ENCODE measurements at places on chromosomes 5 and 9.
A peak's percentile ranks its signal among the peaks of the same experiment; 100 is the strongest.

- no peak for DNase-seq
These were observed 51.0 kb downstream of the IRF1 start for GRCh38 chr5:132439521-132440089.

DNA sequence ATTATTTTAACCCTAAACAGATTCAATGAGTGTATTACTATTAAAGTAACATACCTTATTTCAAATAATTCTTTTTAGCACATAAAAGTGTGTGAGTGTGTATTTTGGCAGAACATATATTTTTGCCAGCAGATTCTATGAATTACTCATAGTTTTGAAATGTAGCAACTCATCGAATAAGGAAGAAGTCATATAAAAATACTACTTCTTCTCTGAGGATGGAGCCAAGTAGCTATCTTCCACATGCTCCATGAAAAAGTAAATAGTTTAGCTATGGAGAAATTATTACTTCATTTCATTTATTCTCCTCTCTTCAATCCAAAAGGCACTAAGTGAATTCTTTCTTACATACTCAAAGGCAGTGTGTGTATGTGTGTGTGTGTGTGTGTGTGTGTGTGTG lies 1090.4 kb upstream of the CDH6 start:
- peak; percentile 67 for DNase-seq

GRCh38 chr5:8396246-8396645 lies 527.3 kb downstream of the MTRR start:
- peak; percentile 30 for DNase-seq

DNA sequence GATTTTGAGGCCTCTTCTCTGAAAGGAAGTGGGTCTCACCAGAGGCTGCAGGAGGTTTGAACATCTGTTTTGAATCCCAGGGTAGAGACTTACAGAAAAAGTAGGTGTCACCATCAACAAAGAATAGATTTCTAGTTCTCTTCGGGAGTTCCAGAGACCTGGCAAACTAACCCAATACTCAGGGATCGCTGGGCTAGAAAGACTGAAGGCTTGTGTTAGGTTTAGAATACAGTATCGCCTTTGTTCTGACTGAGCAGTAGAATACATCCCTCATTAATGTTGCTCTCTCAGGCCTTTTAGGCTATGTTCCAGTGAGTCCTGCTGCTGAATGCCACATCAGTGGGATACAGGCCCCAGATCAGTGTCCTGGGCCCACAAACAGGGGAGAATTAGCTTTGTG lies 27.2 kb downstream of the RUSC2 start:
- DNase-seq = no peak

DNA sequence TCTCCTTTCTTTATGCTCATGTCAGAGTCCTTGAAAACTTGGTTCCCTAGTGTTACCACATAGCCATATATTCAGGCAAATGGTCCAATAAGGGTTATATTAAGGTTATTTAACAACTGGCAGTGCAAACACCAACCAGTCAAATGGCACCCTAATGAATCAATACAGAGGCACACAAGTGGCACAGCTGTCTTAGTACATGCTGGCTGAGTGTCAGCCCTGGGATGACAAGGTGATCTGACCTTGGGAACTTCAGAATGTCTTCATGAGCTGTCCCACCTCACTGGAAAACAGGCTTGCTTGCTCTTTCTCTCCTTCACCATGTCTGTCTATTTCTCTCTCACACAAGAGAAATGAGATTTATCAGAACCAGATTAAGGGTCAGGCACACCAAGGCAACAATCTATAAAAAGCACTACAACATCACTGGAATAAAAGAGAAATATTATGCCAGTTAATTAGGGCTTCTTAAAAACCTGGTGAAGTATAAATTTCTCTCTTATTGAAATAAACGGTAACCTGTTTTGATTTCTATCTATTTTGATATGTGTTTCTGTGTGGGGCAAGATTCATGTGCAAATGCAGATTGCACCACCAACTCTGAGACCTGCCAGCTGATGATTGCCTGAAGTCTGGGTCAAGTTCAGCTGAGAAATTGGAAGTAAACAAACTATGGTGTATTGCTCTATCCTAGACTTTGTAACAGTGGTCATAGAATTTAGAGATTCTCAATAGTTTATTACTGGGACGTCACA lies 140.7 kb downstream of the SREK1 start:
- no peak for DNase-seq

DNA sequence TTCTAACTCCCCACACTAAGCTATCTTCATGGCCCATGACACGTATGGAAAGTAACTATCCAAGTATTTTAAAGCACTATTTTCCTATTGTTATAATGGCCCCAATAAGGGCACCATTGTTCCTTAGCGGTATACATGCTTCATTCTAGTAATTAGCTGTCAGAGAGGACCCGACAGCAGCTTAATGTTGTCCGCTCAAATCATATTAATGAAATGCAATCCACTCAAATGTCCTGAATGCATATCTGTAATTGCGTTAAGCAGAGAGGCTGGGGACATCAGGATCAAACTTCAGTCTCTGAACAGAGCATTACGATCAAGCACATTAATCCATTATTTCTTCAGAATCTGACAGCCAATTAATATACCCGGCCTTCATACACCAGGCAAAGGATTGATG lies 139.7 kb downstream of the CRB2 start:
- no peak for DNase-seq

DNA sequence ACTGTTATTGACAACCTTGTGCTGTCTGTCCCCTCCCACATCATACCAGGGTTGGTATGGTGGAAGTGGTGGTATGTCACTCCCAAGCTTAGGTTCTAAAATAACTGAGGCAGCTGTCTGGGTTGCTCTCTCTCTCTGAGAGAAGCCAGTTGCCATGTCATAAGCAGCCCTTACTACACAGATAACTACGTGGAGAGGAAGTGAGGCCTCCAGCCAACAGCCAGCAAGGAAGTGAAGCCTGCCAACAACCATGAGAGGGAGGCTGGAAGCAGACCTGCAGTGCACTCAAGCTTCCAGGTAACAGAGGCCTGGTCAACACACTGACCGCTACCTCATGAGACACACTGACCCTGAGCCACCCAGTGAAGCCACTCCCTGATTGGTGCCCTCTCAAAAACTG lies 18.6 kb downstream of the CTNNAL1 start:
- DNase-seq = no peak

- no peak for DNase-seq
These were observed 36.4 kb upstream of the RAPGEF6 start for GRCh38 chr5:131671409-131671808.

- peak; percentile 63 for DNase-seq
These were observed 131.6 kb upstream of the TRPM3 start for GRCh38 chr9:71253011-71253410.

DNA sequence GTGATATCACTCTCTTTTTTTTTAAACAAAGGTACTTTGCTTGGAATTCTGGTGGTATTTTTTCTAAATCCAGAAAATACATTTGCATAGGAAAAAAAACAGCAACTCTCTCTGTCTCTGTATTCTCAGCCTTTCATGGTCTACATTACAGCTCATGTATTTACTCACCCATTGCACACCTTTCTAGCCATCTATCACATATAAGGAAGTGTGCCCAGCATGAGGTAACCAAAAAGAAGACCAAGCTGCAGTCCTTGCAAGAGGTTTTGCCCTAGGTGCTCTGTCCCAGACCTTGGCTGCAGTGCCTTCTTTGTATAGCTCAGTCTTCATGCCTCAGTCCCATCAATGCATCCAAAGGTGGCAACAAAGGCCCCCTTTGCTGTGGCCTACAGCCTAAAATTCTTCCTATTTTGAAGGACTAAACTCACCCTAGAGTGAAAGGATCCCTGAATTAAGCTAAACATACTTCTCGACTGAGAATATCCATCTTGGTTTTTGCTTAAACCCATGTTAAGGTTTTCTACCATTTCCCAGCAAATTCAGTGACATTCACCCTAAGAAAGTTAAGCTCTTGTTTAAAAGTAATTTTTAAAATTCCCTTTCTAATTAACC lies 446.4 kb downstream of the KIF4B start:
- no peak for DNase-seq

GRCh38 chr9:104780796-104781395 lies 17.0 kb downstream of the NIPSNAP3B start:
- DNase-seq = peak; percentile 25

DNA sequence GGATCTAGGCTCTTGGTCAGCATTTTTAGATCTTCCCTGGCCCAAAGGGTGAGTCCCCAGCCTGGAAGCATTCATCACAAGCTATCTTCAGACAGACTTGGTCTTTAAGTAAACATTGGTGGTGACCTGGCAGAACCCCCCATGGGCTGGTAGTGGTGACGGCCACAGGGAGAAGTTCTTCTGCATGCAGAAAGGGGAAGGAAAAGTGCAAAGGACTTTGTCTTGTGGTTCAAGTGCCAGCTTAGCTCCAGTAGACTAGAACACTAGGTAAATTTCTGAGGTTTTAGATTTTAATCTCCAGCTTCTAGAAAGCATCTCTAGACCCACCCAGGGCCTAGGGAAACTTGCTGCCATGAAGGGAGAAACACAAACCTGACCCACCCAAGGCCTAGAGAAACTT lies 584.0 kb downstream of the CHSY3 start:
- DNase-seq = no peak

GRCh38 chr9:75669721-75670120 lies 220.8 kb upstream of the PCSK5 start:
- DNase-seq = no peak

DNA sequence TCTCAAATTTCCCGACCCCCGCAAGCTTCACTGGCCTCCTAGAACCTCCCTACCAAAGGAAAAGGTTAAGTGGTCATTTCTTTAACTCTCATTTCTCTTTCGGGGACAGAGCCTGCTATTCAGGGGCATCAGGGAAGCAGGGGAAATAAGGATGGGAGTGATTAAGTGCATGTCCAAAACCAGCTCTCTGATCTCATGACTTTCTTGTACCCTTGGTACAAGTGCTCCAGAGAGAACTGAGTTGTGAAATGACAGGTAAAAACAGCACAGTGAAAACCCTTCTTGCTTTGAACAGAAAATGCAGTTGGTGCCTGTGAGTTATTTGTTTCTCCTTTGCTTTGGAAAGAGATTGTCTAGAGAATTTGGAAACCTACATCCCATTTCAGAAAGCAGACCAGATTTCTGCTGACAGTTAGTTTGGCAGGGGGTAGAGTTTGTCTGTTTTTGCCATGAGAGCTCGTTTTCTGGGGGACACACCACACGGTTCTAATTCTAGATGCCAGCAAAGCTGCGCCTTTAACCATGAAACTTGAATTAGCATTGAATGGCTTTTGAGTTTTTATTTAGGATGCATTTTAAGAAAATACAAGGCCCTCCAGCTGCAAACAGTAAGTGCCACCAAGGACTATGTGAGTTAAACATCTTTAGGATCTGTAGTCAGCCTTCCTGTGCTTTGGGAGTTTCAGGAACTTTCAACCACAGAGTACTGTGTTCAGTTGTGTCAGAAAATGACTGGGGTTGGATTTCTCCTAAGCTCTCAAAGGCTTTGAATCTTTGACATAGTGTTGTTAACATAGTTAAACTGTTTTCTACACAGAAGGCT lies 161.7 kb upstream of the LHFPL2 start:
- no peak for DNase-seq

GRCh38 chr5:168292786-168293696 lies 1.6 kb downstream of the WWC1 start:
- no peak for DNase-seq

GRCh38 chr5:109347252-109347888 lies 62.4 kb downstream of the PJA2 start:
- DNase-seq = no peak

GRCh38 chr5:64690417-64691151 lies at the start of gene SHISAL2B:
Gene SHISAL2B (plus strand): TSS chr5:64690503. CDS start chr5:64690624, 121 bp downstream.
- DNase-seq = no peak

GRCh38 chr5:133890314-133890713 lies 78.1 kb downstream of the C5orf15 start:
- no peak for DNase-seq

GRCh38 chr5:158139161-158139560 lies 280.2 kb upstream of the CLINT1 start:
- DNase-seq = peak; percentile 77

- no peak for DNase-seq
These were observed 134.2 kb downstream of the MPDZ start for GRCh38 chr9:13145340-13145739.

GRCh38 chr9:27528076-27528885 lies 1.3 kb downstream of the MOB3B start:
- DNase-seq = no peak

DNA sequence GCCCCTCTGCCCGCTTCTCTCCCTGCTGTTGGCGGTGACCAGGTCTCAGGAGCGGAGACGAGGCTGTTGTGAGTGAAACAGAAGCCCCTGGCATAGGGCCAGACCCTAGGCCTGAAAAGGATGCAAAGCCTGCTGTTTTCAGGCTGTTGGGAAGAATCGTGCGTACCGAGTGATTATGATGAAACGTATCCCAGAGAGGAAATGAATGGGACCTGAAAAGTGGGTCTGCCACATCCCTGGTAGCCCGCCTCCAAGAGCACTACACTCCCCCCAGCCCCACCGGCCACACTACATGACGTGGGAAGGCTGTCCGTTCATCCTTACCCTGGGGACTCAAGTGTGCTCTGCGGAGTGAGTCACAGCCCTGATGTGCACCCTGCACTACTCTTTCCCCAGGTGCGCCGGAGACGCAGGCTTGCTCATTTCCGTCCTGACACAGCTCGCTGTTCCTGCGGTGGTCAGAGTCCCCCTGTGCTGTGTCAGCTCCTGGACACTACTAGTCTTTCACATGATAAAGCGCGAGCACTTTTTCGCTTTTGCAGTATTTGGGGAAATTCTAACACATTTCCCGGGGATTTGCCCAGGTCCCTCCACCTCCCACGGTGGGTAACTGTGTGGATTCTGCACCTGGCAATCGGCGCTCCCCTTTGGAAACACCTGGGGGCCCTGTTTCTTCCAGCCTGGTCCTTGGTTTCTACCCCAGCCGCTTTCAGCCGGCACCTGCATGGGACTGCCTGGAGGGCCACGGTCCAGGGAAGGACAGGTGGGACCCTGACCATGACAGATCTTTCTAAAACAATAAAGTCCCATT lies 91.5 kb downstream of the ANKRD33B start:
- DNase-seq = no peak

DNA sequence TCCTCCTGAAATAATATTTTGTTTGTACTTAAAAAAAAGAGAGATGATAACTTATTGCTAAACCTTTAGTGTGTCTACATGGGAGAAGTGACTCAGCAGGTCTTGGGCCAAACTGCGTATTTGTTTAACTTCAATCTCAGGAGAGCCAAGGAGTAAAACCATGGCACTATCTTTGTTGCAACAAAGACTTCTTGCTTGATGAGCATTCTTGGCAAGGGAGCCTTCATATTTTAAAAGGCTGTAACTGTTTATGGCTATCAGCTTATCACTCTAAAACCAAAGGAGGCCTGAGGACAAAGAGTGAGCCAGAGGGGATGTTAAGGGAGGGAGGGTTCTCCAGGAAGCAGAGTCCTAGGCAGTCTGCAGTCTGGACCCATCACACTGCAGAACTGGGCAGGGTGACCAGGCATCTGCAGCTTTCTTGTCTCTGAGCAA lies 216.2 kb upstream of the S1PR3 start:
- DNase-seq = peak; percentile 74

DNA sequence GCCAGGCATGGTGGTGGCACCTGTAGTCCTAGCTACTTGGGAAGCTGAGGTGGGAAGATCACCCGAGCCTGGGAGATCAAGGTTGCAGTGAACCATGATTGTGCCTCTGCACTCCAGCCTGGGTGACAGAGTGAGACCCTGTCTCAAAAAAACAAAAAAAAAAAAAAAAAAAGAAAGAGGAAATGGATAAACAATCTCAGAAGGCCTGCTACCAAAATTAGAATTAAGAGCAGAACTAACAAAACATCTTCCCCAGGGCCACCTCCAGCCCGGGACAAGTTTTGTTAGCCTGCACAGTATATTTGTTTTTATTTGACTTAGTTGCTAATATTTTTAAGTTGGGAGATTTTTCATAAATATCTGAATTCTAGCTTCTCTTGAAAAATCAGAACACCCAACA lies 23.1 kb downstream of the PAX5 start:
- no peak for DNase-seq

All from HS-5 (cell line).